ENCODE measurements at places on chromosomes 6 and 20. TPM values are rescaled to one million over a fixed set of nuclear protein-coding genes. Genes with fewer than 3 reads are reported as not detected.

FAM209B gene
- not detected for total RNA-seq

SLC44A4 gene
- total RNA-seq, result 0.30 TPM

EPM2A gene
- 6.5 TPM for total RNA-seq

KIF13A gene
- 43.1 TPM for total RNA-seq

RGS19 gene
- total RNA-seq, result 14.0 TPM

LY6G6F gene
- not detected for total RNA-seq

PDE7B gene
- total RNA-seq, result 18.7 TPM

IPCEF1 gene
- not detected for total RNA-seq

MKKS gene
- total RNA-seq, result 8.6 TPM

SEMG1 gene
- not detected for total RNA-seq

APOM gene
- 0.89 TPM for total RNA-seq

CABLES2 gene
- 2.4 TPM for total RNA-seq

SNAP91 gene
- total RNA-seq, result 0.05 TPM

HIVEP2 gene
- 16.0 TPM for total RNA-seq

EYS gene
- total RNA-seq, result 0.05 TPM

SLC35F1 gene
- total RNA-seq, result not detected

SUMO4 gene
- total RNA-seq, result 2.1 TPM

ZNF334 gene
- total RNA-seq, result 2.7 TPM

SAMHD1 gene
- total RNA-seq, result 18.4 TPM

FRK gene
- total RNA-seq, result 0.09 TPM

MYB gene
- total RNA-seq, result 4.0 TPM

SYCP2 gene
- total RNA-seq, result 0.32 TPM

COL19A1 gene
- total RNA-seq, result 1.0 TPM

PPP1R11 gene
- 17.2 TPM for total RNA-seq

WFDC2 gene
- not detected for total RNA-seq

IL17A gene
- total RNA-seq, result not detected

ZNF831 gene
- not detected for total RNA-seq

TREM2 gene
- 0.14 TPM for total RNA-seq

C6orf118 gene
- not detected for total RNA-seq

DACT2 gene
- total RNA-seq, result not detected

PRICKLE4 gene
- total RNA-seq, result 1.2 TPM

NKX2-2 gene
- total RNA-seq, result not detected

WFDC12 gene
- not detected for total RNA-seq

MOG gene
- not detected for total RNA-seq

MYCT1 gene
- total RNA-seq, result 0.46 TPM

FAXC gene
- 0.59 TPM for total RNA-seq

Measured in smooth muscle cell of the umbilical artery (primary cell).